BE2C (cell line): ENCODE measurements at places on chromosomes 6 and 20.
A peak's percentile ranks its signal among the peaks of the same experiment; 100 is the strongest.

- DNase-seq, result no peak
Observed at GRCh38 chr20:1418350-1418749, 25.5 kb upstream of the FKBP1A start.

- no peak for DNase-seq
Observed at GRCh38 chr6:4478098-4478497, 298.1 kb upstream of the CDYL start.

DNA sequence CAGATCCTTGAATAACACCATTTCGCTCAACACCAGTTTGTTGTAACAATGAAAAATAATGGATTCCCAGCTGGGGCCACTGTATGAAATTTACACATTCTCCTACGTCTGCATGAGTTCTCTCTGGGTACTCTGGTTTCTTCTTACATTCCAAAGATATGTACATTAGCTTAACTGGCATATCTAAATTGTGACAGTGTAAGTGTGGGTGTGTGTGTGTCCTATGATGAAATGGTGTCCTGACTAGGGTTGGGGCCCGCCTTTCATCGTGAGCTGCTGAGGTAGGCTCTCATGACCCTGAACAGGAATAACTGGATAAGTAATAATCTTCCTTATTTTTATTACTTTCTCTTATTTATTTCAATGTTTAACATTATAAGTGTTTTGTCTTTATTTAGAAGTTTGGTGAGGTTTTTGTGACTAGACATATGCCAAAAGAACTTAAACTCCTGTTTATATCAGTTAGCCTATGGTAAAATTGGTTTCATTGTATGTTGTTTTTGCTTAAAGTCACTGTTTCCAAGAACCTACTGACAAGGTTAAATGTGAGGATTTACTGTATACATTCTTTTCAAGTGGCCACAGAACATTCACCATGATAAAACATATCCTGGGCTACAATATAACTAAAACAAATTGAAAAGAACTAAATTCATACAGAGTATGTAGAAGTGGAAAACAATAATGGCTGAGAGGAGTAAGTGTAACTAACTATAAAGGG is 42.4 kb downstream of the RBL1 start:
- no peak for DNase-seq

GRCh38 chr20:37417617-37418467 is 71.9 kb downstream of the SRC start:
- no peak for DNase-seq

DNA sequence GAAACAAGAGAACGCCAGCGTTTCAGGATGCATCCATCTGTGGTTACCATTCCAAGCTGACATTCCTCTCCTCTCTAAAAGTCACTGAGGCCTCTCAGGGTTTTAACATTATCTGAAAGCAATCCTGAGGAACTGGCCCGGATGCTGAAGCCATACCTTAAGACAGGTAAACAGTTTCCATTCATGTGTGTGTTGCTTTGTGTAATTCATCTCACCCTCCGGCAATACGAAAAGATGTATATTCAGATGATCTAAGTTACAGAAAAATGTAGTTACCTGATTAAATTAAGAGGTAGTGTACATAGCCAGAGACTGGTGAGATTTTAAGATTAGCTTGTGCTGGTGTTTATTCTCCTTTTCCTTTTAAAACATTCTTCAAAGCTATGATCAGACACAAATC is 68.4 kb upstream of the BACH2 start:
- DNase-seq, result no peak

- no peak for DNase-seq
Observed at GRCh38 chr6:75819776-75820487, 70.9 kb downstream of the MYO6 start.

DNA sequence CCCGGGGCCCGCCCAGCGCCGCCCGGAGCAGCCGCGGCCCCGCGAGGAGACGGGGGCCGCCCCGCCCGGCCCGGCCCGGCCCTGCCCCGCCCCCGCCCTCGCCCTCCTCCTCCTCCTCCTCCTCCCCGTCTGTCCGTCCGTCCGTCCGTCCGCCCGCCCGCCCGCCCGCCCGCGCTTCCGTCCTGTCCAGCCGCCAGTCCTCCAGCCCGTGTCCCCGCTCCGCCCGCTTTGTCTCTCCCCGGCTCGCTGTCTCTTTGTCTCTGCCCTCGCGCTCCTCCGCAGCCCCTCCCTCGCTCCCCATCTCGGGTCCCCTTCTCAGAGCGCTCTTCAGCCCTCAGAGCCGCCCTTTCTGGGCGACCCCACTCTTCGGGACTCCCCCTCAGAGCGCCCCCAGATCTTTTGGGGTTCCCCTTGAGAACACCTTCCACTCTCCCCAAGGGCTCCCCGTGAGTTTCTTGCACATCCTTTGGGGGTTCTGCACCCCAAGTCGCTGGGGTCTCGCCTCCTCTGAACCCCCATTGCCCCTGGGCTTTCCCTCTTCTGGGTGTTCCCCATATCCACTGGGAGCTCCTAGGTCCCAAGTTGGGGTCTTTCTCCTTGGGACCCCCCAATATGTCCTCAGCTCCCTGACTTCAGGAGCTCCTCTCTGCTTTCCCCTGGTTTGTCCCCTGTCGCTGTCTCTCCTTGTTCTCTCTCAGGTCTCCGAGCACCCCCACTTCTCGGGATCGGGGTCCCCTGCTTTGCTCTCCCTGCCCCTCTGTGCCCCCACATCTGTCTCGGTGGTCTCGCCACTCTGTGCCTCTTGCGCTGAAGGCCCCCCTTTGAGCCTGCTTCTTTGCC is 79.5 kb upstream of the MYL9 start:
- DNase-seq, result peak; percentile 71

GRCh38 chr6:1363298-1363697 is 26.1 kb upstream of the FOXF2 start:
- DNase-seq, result no peak

DNA sequence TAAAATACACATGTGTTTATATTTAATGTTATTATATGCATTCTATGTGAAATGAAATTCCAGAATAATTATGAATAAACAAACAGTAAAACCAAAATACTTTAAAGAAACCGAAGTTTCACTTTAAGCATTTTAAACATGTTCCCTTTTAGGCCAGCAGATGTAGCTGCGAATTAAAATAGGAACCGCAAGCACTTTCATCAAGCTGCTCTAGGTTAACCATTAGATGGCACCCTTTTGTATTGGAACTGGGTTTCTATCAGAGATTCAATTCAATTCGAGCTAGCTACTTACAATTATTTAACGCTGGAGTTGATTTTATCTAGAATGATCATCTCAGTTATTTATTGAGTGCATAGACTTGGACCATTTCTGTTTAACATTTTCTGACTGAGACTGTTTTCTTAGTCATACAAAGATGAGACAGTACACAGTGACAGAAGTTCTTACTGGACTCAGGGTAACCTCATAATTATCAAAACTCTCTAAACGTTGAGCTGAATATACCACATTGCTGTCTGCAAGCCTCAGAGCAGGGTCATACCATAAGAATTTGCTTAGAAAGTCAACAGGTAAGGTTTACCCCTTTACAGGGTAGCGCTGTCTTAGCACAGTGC is 8.5 kb downstream of the TMEM242 start:
- no peak for DNase-seq

DNA sequence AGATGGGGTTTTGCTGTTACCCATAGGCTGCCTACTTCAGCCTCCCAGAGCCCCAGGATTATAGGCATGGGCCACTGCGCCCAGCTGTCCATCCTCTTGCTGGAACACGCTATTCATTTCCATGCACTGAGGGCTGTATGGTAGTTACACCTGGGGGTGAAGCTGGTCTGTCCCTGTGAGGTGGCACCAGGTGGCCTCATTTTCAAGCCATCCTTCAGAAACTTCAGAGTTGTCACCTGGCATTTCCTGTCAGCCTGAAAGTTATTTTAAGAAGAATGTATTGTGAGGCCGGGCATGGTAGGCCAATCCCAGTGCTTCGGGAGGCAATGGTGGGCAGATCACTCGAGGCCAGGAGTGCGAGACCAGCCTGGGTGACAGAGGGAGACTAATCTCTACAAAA is 147.6 kb downstream of the DTNBP1 start:
- no peak for DNase-seq

DNA sequence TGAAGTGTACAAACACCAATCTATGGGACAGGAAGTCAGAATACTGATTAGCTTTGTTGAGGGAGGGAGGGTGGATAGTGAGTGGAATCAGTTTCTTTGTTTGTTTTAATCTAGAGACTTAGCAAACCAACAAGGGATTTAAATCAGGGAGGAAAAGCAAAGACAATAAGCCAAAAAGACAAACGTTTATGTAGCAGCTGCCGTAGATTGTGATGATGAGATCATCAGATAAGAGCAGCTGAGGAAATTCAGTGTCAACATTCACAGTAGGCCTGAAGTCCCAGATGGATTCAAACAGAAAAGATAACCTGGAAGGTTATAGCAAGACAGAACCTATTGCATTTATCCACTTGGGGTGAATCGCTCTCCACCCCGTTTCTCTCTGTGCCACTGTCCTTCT is 104.9 kb upstream of the SYNDIG1 start:
- DNase-seq, result no peak

DNA sequence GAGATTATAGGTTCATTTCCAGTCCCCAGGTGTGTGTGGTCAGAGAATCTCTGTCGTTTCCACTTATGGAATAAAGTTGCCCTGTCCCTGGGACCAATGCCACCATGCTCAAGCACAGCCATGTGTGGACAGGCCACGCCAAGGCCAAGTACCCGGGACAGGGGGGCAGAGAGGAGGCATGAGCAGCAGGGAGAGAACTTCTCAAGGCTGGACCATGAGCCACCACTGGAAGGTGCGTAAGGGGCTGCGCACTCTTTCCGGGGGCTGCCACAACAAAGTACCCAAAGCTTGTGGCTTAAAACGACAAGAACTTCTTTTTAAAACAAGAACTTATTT is 209.2 kb upstream of the KCNQ5 start:
- no peak for DNase-seq

DNA sequence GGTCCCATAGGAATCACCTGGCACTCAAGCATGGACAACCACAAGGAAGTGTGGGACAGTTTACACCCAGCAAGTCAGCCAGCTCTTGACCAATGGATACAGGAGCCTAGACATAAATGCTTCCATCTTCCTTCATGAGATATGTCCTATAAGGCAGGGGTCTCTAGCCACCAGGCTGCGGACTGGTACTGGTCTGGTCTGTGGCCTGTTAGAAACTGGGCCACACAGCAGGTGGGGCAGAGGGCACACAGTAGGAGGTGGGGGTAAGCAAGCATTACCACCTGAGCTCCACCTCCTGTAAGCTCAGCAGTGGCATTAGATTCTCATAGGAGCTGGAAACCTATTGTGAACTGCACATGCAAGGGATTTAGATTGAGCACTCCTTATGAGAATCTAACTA is 437.1 kb downstream of the CD109 start:
- no peak for DNase-seq

DNA sequence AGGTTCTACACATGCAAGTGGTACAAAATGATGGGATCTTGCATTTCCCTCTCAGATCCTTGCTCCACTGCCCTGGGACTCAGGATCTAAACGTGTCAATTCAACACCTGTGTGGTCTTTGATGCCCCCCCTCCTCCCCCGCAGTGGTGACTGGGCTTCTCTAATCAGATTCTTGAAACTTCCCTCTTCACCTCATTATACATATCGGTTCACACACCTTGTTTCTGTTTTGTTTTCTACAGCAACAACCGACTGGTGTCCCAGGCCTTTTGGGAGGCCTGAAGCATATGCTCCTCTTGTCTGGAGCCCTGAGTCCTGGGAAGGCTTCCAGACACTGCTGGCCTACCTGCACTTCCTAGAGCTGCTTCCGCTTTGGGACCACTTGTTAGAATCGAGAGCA is 20.0 kb downstream of the SAMD3 start:
- no peak for DNase-seq

GRCh38 chr20:16321291-16321690 is 252.0 kb downstream of the KIF16B start:
- DNase-seq, result no peak

DNA sequence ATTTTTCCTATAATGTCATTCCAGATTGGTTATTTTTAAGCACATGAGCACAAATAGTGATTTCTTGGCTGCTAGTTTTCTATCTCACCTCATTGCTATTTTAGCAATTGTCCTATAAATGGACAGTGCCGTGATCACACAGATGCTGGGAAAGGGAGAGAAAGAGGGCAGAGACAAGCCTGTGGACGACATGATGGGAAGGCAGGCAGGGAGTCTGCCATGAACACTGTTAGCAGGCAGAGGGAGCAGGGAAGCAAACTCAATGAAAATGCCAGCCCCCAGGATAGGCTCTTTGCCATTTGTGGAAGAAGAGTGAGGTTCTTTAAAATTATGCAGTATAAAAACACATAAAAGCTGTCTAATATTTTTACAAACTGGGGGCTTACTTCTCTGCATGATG is 96.8 kb downstream of the ADTRP start:
- DNase-seq, result no peak

DNA sequence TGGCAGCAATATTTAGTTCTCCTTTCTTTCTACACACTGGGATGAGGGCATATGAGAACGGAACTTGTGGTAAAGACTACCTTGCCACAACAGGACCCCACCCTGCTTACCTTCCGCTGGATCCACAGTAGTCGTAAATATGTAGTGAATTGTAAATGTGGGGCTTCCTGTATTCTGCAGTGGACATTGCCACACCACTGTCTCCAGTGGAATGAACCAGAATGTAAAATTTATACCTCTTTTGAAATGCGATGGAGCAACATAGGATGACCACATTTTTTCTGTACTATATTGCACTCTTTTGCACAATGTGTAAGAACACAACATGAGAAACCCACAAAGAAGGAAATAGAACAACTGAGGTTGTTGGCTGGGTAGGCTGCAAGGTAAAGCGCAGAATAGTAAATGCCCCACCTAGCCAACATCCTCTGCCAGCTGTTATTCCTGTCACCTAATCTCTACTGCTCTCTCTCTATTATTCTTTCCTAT is 16.1 kb upstream of the RIPOR2 start:
- no peak for DNase-seq

DNA sequence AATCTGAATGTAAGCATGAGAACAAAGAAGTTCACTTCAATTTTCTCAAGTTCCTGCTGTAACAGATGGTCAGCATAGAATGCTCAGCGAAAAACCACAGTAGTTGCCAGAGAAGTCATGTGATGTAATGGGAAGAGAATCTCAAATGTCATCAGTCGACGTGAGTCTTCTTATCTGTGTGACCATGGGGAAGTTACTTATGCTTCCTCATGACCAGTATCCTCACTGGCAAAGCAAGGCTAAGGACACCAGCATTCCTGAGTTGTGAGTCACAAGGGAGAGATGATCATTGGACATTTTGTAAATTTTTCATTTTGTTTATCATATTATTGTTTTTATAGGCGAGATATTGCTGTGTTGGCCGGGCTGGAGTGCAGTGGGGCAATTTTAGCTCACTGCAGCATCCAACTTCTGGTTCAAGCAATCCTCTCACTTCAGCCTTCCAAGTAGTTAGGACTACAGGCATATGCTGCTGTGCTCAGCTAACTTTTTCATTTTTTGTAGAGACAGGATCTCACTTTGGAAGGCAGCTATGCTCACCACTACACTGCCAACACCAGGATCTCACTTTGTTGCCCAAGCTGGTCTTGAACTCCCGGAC is 21.9 kb downstream of the SGK1 start:
- DNase-seq, result no peak

DNA sequence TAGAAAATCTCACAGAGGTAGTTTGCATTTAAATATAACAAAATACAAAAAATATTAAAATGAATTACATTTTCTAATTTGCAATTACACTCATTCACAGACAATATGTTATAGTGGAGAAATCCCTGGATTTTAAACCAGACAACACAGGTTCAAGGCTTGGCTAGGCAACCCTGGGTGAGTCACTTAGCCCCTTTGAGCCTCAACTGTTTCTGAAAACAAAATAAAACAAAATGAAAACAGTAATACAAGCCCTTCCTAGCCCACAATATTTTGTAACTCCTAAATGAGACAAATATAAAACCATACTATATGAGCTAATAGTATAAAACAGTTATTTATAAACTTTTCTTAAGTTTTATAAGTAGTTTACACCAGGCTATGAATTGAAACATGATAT is 41.0 kb downstream of the UQCC1 start:
- DNase-seq, result no peak
